Renal cortical epithelial cell (primary cell): ENCODE measurements at places on chromosomes 6 and 20. TPM values are rescaled to one million over a fixed set of nuclear protein-coding genes. Genes with fewer than 3 reads are reported as not detected.

GRCh38 chr20:25495189-25495824 is 87.8 kb downstream of the GINS1 start:
- DNase-seq: no peak

- no peak for DNase-seq
Observed at GRCh38 chr6:145609521-145609920, 125.8 kb downstream of the EPM2A start.

SRSF12 gene
- 4.0 and 5.7 TPM in 2 replicates for total RNA-seq

CBLN4 gene
- not detected in 2 replicates for total RNA-seq

INSM1 gene
- total RNA-seq: not detected in 2 replicates
